Amygdala (tissue), 56 donors: ENCODE measurements at places on chromosomes 5 and 9.

- no peak for DNase-seq
These were observed 32.2 kb upstream of the PAM start for GRCh38 chr5:102722931-102723330.

GRCh38 chr5:6201631-6202030, 176.7 kb downstream of the MED10 start:
- no peak for DNase-seq

DNA sequence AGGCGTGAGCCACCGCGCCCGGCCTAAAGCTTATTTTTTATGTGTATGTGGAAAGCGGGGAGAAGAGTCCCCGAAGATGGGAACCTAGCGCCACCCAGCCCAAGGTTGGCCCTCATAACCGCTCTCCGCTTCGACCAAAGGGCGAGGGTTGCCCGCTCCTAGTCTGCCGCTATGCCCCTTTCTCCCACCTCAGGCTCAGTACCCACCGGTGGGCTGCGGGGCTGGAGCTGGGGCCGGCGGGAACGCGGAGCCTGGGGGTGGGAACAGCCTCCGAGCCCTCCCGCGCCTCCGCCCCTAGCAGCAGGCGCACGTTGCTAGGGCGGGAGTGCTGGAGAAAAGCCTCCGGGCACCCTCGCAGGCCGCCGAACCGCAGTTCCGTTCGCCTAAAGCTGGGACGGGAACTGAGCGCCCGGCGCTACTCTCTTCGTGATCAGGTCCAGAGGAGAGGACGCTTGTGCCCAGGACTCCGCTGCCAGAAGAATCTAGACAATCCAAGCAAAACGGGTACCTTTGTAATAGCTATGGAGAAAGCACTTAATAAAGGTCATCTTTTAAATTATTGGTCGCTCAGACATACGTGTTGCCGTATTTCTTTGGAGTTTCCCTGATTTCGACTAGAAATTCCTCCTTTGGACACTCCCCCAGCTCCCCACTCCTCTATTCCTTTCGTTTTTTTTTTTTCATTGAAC, at the start of gene WDR31:
Gene WDR31 (minus strand): TSS at position 265 of the 689 bp plus-strand sequence. CDS start 8,253 bp downstream, outside the sequence.
- peak; percentile 87 for DNase-seq

DNA sequence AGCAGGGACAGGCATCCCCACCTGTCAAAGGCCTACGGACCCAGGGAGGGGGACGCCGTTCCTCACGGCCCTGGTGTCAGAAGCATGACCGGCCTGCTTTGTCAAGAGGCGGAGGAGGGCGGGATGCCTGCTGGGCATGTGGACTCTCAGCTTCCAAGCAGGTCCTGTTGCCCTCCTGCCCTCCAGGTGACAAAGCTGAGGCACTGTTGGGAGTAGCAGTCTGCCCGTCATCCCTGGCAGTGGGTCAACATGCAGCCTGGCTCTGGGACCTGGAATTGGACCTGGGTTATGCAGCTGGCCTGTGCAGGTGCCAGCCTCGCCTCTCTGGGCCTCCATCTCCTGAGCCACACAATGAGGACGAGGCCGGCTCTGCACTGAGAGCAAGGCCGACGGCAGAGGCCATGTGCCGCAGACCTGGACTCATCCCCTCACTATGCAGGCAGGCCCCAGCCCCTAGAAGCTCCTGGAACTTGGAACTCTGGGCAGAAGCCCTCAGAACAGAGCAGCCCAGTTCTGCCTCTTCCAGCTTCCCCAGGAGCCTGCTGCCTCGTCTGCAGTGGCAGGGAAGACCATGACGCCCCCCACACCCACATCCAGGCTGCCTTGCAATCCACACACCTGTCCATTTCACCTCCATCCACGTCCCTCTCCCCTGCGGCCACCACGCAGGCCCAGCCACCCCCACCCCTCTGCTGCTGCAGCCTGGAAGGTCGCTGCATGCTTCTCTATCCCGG, 20.8 kb upstream of the FCN1 start:
- DNase-seq = no peak

GRCh38 chr5:122599000-122599399, 175.9 kb upstream of the SNX2 start:
- no peak for DNase-seq

GRCh38 chr5:96037128-96037527, 75.5 kb upstream of the ELL2 start:
- no peak for DNase-seq

- no peak for DNase-seq
These were observed 6.9 kb downstream of the OLFML2A start for GRCh38 chr9:124783830-124784229.

- no peak for DNase-seq
These were observed 2.6 kb upstream of the SMC5 start for GRCh38 chr9:70256123-70256551.

DNA sequence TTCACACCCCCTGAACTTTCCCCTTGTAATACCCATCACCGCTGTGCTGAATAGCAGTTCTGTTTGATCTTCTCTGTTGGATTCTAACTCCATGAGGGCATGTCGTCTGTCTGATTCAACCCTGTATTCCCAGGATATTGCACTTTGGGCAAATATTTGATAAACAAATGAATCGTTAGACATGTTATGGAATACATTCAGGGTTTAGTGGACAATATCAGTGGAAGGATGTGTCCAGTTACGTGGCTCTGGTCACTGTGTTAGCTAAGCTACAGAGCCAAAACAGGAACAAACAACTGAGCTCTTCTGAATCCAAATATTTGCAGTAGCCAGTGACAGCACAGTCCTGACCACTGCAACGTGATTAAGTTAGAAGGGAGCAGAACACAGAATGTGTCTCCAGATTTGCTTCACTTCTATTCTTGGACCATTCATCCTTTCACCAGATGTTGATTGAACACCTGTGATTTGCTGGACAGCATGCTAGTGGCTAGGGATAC, 13.2 kb downstream of the ANGPTL2 start:
- DNase-seq = no peak

DNA sequence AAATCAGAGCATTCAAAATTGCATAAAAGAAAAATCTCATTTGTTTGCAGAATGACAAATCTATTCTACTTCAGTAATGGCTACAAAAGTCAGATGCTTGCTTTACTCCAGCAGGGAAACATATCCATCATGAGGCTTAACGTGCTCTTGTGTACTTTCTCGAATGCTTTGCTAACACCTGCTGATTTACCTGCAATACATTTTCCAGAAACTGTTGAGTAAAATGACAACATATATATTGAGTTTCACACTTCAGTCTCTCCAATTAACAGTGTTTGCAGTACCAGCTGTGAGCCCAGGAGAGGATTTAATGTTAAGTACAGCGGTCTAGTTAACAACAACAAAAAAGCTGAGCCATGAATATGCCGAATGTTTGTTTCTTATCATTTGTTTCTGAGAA, 391.5 kb upstream of the SMC2 start:
- no peak for DNase-seq

DNA sequence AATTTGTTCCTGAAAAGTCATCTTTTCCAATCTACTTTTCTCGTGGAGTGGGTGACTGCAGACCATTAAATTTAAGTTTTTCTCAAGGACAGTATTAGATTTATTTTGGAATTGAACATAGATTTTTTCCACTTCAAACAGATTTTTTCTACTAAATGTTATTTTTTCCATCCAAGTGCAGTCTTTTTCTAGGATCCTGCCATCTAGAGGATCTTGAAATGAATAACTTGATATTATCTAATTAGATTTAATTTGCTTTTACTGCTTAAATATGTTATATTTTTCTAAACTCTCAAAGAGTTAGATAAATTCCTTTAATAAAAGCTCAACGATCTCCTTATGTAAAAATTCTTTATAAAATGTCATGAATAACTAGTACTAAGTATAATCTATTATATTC, 136.9 kb upstream of the PRR16 start:
- DNase-seq = no peak

GRCh38 chr9:38339087-38339486, 53.4 kb upstream of the ALDH1B1 start:
- DNase-seq = no peak

DNA sequence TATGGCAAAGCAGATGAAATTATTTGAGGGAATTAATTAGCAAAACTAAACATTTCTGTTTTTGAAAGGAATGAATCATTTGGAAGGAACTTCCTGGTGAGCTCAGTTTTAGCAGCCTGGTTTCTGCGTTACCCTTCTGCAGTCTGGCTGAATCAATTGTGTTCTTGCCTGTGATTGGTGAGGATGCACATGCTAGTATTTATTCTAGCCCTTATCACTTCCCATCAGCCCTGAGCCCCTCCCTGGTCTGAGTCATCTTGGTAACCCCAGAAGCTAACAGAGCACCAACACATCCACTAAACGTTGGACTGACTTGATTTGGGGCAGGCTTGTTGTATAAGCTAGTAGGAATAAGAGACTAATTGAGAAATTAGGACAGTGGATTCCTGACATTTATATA, 6.6 kb downstream of the TJP2 start:
- DNase-seq = no peak

DNA sequence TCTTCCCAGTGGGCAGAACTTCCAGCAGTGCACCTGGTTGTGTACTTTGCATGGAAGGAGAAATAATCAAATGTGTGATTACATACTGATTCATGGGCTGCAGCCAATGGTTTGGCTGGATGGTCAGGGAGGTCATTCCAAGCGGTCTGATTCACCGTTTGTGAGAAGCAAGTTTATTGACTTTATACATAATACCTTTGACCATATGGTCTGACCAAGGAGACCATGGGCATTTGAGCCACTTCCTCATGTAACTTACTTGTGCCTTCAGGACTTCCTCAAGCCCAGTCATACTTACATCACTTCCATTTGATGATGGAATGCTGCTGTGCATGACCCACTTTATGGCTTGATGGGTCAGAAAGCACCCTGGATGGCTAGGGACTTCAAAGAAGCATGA, 41.1 kb downstream of the DAP start:
- DNase-seq = no peak

DNA sequence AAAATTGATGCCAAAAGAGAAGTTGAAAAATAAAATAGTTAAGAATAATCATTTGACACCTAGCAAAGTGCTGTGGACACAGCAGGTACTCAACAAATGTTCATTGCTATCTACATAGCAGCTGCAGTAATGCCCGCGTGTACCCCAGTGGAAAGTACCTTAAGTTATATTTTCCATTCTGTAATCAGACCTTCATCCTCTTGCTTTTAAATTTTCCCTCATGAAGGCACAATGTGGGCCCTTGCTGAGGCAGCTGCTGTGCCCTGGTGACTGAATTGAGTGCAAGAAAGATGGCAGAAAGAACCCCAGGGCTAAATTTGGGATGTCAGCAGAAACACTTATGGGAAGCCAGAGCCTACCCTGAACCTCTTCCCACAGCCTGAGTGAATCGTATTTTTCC, 65.9 kb downstream of the CYFIP2 start:
- no peak for DNase-seq

GRCh38 chr5:135729321-135729786, 105.1 kb upstream of the SLC25A48 start:
- no peak for DNase-seq

GRCh38 chr5:83368835-83369234, 102.7 kb upstream of the VCAN start:
- DNase-seq = no peak

GRCh38 chr9:70257991-70258691, 637 bp upstream of the SMC5 start:
- no peak for DNase-seq

DNA sequence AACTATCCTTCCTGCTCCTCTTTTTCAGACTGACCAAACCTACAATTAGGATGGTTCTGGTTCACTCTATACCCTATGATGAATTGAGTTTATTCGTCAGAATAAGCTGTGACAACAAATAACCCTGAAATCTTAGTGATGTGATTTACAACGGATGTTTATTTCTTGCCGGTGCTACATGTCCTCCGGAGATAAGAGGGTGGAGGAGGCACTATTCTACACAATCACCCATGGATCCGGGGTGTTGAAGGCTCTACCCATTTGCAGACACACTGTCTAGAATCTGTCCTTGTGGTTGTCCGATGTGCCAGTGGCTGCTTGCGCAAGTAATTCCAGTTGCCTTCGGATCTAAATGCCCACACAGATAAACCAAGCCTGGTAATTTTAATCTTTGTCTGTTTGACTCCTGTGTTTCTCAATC, 44.7 kb downstream of the CDC14B start:
- no peak for DNase-seq

DNA sequence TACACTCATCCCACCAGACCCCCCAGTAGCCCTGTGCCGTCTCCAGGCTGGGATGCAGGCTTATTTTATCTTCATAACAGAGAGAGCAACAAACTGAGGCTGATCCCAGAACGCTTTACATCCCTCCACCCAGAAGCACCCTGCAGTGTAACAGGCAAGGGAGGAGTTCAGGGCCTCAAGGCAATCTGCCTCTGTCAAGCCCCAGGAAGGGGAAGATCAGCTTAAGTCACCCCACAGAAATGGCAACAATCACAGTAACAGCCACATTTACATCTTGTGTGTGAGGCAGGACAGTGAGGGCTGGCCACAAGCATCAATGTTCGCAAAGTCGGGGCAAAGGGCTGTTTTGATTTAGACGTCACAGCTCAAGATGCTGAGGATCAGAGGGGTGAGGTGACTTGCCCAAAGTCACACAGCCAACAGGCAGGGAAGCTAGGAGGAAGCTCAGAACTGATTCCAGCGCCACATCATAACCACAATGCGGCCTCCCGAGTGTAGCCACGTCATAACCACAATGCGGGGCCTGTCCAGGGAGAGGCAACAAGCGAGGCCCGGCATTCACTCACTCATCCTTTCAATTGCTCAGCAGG, 14.4 kb downstream of the STK10 start:
- no peak for DNase-seq
